ELF-1 (cell line): ENCODE measurements at places on chromosomes 5 and 9.

DNA sequence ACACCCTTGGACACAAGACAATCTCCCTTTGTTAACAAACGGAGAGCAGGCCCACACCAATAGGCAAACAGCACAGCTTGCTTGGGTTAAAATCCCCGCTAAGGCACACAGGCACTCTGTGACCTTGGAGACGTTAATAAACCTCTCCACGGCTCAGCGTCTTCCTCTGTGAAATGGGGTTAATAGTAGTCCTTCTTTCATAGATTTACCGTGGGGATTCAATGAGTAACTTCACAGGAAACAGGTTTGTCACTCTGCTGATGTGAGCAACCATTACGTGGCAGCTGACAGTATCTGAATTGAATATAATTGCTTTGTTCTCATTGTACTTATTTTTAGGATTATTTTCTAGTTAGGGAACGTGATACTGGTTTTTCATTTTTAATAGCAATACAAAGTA is 65.2 kb upstream of the ADRA1B start:
- DNase-seq, result no peak

DNA sequence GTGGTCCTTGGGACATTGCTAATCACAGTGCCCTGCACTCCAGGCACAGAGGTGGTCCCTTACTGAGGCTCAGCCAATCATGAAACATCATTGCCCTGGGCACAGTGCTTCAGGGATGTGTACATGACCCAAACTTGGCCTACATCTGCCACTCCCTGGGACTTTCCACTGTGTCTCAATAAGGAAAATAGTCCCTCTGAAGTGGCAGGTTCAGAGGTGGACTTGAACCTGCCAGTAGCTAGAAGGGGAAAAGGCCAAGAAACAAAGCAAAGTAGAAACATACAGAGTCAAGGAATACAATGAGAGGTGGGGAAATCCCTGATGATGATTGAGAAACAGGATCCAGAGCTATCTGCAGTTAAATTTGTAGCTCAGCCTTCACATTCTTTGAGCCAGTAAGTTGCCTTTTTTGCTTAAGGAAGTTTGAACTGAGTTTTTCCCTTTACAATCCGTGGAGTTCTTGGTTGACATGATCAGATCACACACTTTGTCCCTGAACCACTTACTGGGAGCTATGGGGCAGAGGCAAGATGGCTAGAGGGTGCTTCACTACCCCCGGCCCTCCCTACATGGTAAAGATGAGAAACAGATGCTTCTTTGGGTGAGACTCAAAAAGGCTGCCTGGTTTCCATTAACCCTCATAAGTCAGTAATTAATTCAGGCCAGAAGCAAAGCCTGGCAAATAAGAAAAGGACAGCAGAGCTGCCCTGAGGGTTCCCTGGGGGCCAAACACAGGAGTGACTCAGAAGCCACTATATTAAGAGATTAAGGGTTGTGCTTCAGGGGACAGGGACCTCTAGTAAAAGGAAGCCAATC is 57.6 kb downstream of the SH3TC2 start:
- peak; percentile 18 for DNase-seq

DNA sequence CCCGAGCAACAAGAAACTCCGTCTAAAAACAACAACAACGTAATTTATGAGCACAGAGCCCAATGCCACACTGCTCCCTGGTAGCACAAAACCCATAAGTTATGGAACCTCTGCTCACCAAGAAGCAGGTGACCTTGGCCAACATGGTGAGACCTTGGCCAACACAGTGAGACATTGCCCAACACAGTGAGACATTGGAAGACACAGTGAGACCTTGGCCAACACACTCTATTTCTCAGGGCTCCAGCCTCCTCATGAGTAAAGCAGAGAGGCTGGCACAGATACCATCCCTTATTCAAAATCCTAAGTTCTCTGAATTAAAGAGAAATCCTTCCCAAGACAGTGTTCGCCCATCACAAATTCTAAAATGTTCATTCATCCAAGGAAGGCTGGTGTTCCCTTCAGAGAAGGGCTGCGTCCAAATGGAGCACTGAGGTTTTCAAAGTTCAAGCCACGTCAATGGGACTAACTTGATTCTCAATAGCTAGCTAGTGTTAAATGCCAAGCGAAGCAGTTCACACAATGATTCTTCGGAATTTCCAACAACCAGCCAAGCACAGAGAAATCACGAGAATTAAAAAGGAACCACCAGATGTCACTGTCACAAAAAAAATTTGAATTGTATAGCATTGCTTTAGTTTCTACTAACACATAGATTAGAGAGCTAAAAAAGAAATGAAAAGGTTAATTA is 29.5 kb downstream of the TTC39B start:
- no peak for DNase-seq

- no peak for DNase-seq
These were observed 80.0 kb downstream of the SUSD1 start for GRCh38 chr9:112094948-112095681.

DNA sequence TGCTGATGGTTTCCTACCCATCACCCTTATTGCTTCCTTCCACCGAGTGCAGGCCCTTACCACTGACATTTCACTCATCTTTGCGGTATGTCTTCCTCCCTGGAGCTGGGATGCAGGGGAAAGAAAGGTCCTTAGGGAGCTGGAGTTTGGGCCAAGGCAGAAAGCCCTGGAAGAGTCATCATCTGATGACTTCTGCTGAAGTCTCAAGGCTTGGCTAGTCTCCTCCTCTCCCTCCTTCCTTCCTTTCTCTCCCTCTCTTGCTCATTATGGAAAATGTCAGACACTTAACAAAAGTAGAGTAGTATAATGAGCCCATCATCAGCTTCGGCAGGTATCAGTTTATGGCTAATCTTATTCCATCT is 40.0 kb downstream of the LARP1 start:
- DNase-seq, result no peak

DNA sequence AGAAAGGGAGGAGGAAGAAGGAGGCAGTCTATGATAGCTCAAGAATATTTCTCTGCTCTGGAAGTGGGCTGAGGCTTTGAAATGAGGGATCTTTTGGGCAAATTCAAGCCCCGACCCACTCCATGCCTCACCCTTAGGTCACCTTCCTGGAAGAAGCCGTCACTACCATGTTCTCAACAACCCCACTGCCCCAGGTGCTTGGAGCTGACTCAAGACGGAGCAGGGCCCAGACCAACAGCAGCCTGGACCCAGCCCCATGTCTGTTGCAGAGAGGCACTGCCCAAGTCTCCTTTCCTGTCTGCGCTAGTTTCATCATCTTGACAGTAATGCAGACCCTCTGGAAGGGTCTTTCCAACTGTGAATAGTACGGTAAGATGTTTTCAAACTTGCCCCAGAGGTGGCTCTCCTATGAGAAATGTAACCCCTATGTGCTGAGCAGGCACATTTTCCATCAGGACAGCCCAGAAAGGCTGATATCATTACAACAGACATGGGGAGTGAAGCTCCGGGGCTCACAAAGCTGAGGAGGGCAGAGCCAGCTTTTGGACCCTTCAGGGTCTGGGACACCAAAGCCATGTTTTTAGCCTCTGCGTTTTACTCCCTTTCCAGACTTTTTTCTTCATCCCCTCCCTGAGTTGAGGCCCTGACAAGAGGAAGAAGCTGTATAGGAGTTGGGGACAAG is 128.2 kb upstream of the LARP1 start:
- DNase-seq, result peak; percentile 5

DNA sequence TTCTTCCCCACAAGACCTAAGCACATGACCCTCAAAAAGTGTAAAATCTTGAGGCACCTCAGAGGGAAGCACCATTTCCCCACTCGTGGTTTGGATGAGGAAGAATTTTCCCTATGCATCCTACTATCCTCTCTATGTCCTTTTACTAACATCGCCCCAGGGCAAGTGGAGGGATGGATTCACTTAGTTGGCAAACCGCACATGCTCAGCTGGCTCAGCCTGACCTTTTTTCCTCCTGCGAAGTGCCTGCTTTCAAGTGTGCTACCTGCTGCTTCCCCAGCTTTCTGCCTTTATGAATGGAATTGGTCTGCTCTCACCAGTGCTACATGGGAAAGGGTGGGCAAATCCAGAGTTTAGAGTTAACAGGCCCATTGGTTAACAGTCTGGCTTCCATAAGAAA is 56.6 kb upstream of the IFNK start:
- DNase-seq, result peak; percentile 50

GRCh38 chr5:109351988-109352864 is 57.5 kb downstream of the PJA2 start:
- DNase-seq, result no peak

DNA sequence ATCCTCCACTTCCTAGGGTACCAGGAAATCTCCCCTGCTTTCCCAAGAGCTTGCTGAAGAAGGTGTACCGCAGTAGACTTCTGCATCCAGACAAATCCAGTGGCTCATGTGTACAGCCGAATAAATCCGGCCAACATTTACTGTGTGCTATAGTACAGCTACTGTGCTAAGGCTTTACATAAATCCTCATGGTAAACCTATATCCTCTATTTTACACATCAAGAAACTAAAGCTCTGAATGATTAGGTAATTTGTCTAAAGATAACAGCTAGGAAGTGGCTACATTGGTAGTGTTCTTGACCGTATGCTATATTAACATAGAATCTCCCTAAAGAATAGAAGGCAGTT is 511 bp upstream of the WDR41 start:
- DNase-seq, result no peak

GRCh38 chr5:141135030-141135717 is at the start of gene PCDHB5:
Gene PCDHB5, plus strand, starts transcription at chr5:141135206. Its CDS starts 229 bp downstream, at chr5:141135435.
- DNase-seq, result peak; percentile 62

- no peak for DNase-seq
These were observed 204.8 kb upstream of the S1PR3 start for GRCh38 chr9:88786291-88787079.
